ENCODE measurements at places on chromosomes 16 and 17. TPM values are rescaled to one million over a fixed set of nuclear protein-coding genes. Genes with fewer than 3 reads are reported as not detected.

The BLTP2 gene
- polyA plus RNA-seq = 19.8 TPM

DNA sequence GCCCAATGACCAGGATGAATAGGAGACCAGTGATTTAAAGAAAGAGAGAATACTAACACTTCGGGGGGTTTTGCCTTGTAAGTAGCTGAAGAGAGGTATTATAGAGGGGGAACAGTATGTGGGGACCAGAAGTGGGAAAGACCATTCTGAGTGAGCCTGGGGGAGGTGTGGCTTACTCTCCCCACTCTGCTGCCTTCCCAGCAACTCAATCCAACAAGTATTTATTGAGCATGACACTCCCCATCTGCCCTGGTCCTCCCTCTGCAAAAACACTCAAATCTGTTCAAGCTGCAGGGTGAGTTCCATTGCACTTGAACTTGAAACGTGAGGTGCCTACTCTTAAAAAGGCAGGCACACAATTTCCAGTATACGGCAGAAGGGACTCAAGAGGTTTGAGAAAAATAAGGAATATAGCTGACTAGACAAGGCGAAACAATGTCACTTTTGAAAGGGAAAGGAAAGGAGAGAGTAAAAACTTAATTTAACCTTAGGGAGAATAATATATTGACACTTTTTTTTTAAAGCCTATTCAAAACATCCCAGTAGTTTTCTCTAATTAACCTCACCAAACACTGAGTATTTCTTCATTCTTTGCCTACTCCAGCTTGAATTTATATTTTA lies 8.2 kb downstream of the FAM117A start:
- DNase-seq = no peak

The CA7 gene
- not detected for polyA plus RNA-seq

DNA sequence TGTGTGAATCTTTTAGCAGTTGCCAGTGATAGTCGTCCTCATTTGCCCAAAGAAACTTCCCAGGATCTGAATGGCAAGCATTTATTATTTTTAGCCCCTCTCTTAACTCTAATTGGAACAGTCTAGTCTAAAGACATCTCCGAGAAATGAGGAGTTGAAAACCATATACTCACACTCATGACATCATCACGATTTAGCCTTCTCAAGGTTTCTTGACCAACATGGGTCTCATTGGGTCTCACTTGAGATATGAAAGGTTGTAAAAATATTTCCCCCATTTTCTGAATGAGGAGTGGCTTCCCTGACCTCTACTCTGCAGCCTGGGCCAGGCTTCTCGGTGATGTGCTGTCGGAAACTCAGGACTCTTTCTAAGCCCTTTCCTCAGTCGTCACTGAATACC lies 37.1 kb upstream of the CACNG1 start:
- no peak for DNase-seq

The TOB1 gene
- polyA plus RNA-seq = 22.2 TPM

- DNase-seq = no peak
These were observed 7.1 kb upstream of the ZNF747 start for GRCh38 chr16:30541502-30542329.

DNA sequence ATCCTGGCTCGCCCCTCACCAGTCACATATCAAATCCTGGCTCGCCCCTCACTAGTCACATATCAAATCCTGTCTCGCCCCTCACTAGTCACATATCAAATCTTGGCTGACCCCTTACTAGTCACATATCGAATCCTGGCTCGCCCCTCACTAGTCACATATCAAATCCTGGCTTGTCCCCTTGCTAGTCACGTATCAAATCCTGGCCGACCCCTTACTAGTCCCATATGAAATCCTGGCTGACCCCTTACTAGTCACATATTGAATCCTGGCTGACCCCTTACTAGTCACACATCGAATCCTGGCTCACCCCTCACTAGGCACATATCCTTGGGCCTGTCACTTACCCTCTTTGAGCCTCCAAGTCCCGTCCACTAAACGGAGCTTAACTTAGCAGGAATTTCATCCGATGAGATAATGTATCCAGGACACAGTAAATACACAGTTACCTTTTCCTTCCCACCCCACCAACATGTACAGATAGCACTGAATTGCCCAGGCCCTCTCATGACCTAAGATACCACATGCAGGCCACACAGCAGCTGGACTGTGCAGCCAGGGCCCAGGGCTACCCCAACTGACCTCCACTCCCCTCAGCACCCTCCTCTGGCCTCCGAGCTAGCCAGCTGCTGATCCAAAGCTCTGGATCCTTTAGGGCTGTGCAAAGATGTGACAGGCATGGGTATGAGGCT lies 157.8 kb upstream of the RPH3AL start:
- DNase-seq = no peak

DNA sequence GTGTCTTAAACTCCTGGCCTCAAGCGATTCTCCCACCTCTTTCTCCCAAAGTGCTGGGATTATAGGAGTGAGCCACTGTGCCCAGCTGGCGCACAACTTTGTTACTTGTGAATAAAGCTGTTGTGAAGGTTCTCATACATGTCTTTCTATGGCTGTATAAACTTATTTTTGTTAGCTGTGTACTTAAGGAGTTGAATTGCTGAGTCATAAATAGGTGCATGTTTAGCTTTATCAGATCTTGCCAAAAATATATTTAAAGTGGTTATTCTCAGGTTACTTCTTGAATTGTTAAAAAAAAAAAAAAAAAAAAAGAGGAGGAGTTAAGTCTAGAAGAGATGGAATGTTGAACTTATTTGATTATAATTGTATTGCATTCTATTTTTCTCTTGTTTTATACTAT lies 47.6 kb upstream of the IRX3 start:
- no peak for DNase-seq

The ACTG1 gene
- 1,468 TPM for polyA plus RNA-seq

The PRAC2 gene
- not detected for polyA plus RNA-seq

All from heart left ventricle (tissue), 16 donors.